ENCODE measurements at places on chromosomes 11 and 22.

- DNase-seq: no peak
Measured at GRCh38 chr22:24474221-24474620, 20.9 kb upstream of the UPB1 start.

GRCh38 chr11:96152623-96153022, 190.4 kb downstream of the MAML2 start:
- DNase-seq: no peak

GRCh38 chr11:98834776-98835175, 186.0 kb upstream of the CNTN5 start:
- no peak for DNase-seq

- no peak for DNase-seq
Measured at GRCh38 chr11:61353131-61354067, 8.3 kb downstream of the CYB561A3 start.

- no peak for DNase-seq
Measured at GRCh38 chr11:120372296-120372695, 36.1 kb downstream of the ARHGEF12 start.

DNA sequence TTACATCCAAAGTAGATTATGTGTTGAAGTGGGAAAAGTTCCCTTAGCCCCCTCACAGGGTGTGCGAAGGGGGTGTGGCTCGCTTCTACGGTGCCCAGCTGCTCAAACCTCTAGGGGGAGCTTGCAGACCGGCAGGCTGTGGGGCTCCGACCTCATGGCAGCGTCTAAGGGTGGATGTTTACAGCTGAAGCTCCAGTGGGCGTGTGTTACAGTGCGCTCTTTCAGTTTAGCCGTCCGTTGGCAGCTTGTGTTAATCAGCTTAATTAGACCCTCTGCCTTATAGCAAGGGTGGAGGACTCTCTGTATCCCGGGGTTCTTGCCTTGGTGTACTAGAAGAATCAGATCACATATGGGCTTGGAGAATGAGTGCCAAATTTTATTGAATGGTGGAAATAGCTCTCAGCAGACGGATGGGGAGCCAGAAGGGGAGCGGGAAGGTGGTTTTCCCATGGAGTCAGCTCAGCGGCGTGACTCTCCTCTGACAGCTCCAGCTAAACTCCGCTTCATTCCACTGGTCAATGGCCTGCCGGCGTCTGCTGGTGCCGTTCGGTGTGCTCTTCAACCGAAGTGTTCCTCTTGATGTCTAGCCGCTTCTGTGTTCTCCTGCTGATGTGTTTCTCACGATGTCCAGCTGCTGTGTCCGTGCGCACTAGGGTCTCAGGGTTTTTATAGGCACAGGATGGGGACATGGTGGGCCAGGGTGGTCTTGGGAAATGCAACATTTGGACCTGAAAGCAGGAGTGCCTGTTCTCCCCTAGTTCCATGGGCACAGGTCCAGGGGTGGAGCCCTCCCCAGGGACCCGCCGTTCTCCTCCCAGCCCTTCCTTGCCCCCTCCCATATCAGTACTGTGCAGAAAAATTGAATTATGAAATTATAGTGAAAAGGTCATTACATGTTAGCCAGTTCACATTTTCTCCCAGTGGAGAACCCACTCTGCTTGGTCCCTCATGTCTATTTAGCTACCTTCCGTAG, 28.6 kb upstream of the OR10G7 start:
- no peak for DNase-seq

GRCh38 chr11:93028960-93029522, 59.6 kb downstream of the MTNR1B start:
- DNase-seq: no peak

GRCh38 chr22:26529345-26529744, 17.1 kb upstream of the TFIP11 start:
- no peak for DNase-seq

DNA sequence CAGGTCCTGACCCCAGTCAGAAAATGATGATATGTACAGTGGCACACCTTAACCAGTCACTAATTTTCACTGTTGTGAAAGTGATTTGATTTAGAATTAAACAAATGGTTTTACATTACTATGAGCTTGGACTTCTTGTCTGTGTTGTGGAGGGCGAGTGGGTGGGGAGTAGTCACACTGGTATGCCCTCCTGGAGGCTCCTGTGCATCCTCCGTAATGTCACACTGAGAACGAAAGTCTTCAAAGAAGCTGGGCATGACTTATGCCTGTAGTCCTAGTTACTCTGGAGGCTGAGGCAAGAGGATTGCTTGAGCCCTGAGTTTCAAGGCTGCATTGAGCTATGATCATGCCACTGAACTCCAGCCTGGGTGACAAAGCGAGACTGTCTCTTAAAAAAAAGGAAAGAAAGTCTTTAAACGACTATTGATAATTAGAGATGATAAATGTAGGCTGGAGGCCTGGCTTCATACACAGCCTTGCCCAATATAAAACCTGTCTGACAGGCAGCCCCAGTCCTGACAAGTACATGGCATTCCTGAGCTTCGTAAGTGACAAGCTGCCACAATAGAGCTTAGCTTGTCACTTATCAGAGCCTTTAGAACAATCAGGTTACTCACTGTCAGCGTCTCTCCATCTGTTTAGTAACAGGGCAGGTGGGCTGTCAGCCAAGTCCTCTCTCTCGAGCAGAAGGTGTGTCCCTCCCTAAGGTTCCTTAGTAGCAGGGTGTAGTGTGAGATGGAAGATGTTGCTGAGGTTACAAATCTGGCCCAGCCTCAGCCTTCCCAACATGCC, 5.0 kb upstream of the LIMK2 start:
- DNase-seq: no peak

- DNase-seq: no peak
Measured at GRCh38 chr11:113446112-113446511, 29.1 kb downstream of the DRD2 start.

DNA sequence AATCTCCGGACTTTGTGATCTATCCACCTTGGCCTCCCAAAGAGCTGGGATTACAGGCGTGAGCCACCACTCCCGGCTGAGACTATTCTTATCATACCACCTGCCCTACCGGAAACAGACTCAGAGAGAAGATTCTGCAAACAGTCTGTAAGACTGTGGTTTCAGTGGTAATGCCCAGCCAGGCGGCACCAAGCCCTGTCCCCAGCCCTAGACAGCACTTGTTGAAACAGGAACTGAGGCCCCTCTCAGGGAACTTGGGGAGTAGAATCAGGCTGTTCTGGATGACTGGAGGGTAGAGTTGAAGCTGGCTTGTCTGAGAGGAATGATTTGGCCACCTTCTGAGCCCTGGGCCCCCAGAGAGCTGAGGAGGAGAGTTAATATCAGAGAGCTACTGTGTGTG, 1.3 kb upstream of the INSC start:
- no peak for DNase-seq

GRCh38 chr11:92278791-92279433, 54.3 kb downstream of the FAT3 start:
- DNase-seq: no peak
